ENCODE measurements at places on chromosomes 16 and 17.
A peak's percentile ranks its signal among the peaks of the same experiment; 100 is the strongest.

- no peak for DNase-seq
Measured at GRCh38 chr17:45384789-45385262, 47.8 kb downstream of the ARHGAP27 start.

- no peak for DNase-seq
Measured at GRCh38 chr17:10785295-10785694, 18.6 kb downstream of the TMEM238L start.

GRCh38 chr17:79650861-79651260 is 40.0 kb upstream of the RBFOX3 start:
- no peak for DNase-seq

GRCh38 chr17:79838522-79839274 is 542 bp downstream of the CBX4 start:
- peak; percentile 75 for DNase-seq

GRCh38 chr16:11877374-11877773 is 26.0 kb upstream of the RSL1D1 start:
- DNase-seq: no peak

DNA sequence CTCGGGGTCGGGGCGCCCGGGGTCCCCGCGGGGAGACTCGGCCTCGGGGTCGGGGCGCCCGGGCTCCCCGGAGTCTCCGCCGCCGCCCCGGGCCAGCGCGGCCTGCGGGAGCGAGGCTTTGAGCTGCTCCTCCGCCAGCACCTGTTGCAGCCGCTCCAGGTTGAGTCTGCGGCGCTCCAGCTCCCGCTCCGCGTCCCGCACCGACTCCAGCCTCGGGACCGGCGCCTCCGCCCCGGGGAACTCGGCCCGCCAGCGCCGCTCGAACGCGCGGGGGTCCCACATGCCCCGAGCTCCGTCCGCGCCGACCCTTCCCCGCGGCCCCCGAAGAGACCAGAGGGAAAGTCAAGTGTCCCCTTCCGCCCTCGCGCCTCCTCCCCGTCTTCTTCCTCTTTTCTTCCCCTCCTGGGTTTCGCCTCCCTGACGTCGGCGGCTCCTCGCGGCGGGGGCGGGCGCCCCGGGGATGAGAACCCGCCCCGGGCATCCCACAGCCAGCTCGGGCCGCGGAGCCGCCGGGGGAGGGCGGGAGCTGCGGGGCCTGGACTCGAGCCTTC is 40.8 kb upstream of the BHLHA9 start:
- DNase-seq: peak; percentile 50

- no peak for DNase-seq
Measured at GRCh38 chr16:48959204-48959603, 322.4 kb downstream of the CBLN1 start.

Data from nephron progenitor cell (in vitro differentiated cells).